ENCODE measurements at places on chromosomes 1 and 21.
A peak's percentile ranks its signal among the peaks of the same experiment; 100 is the strongest.

GRCh38 chr1:154969860-154970452 is 591 bp downstream of the SHC1 start:
- ATAC-seq, result no peak

- no peak for ATAC-seq
Measured at GRCh38 chr21:33789697-33790096, 125.9 kb downstream of the ATP5PO start.

GRCh38 chr21:41318218-41318617 is 1.6 kb downstream of the FAM3B start:
- no peak for ATAC-seq

GRCh38 chr1:61102041-61102440 is 19.7 kb downstream of the NFIA start:
- peak; percentile 26 for ATAC-seq

GRCh38 chr1:162868972-162869371 is 8.0 kb upstream of the CCDC190 start:
- no peak for ATAC-seq

- ATAC-seq, result no peak
Measured at GRCh38 chr1:183986941-183987340, 50.6 kb downstream of the COLGALT2 start.

GRCh38 chr1:214107322-214108096 is 119.7 kb downstream of the PROX1 start:
- no peak for ATAC-seq

DNA sequence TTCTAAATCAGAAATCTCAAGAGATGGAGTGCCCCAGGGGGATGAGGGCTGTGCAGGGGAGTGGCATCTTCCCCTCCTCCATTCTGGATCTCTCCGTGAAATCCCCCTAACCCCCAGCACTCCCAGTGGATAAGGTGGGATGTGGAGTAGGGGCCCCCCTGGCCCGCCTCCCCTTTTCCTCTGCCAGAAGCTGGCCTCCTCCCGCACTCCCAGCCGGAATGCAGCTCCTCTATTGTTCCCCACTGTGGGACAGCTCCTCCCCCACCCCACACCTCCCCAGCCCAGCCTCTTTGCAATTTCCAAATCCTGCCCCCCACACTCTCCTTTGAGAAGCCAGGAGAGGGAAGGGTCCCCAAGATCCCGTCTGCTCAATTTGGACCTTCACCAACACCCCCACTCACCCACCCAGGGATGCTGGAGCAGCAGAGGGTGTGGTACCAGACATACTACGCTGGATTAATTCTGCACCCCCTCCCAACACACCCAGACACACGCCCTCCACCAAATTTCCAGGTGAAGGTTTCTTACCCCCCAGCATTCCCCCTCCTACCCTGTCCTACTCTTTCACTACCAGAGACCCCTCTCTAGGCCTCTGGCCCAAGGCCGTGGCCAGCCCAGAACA is 1.9 kb downstream of the MEX3A start:
- peak; percentile 2 for ATAC-seq

DNA sequence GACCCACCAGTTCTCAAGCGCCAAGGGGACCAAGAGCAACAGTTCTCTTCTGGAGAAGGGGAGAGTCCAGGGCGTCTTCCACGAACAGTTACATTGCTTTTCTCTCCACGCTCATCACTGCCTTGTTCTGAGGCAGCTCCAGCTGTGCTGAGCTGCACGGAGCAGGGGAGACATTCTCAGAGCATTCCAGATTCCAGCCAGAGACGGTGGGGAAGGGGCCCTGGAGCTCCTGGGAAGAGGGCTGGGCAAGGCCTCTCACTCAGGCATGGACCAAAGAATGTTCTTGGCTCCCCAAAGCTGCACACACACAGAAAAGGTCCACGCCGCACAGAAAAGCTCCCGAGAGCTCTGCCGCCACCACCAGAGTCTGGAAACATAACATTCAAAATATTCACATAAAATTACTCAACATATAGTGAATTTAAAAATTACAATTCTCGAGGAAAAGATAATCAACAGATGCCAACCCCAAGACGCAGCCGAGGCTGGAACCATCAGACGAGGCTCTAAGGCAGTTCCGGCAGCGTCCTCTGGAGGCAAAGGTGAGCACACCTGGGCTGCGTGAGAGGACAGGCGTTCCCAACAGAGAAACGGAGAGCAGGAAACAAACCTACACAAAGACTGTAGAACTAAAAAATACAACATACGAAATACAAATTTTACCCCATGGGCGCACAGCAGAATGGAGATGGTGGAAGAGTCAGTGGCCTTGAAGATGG is 40.5 kb downstream of the UBE2G2 start:
- ATAC-seq, result no peak

- ATAC-seq, result no peak
Measured at GRCh38 chr1:6288665-6289064, 27.8 kb upstream of the GPR153 start.

- ATAC-seq, result no peak
Measured at GRCh38 chr1:94543001-94543400, 1.4 kb upstream of the F3 start.

- ATAC-seq, result no peak
Measured at GRCh38 chr1:14339288-14339687, 259.2 kb upstream of the KAZN start.

GRCh38 chr21:16569679-16570078 is 839.9 kb downstream of the USP25 start:
- no peak for ATAC-seq

DNA sequence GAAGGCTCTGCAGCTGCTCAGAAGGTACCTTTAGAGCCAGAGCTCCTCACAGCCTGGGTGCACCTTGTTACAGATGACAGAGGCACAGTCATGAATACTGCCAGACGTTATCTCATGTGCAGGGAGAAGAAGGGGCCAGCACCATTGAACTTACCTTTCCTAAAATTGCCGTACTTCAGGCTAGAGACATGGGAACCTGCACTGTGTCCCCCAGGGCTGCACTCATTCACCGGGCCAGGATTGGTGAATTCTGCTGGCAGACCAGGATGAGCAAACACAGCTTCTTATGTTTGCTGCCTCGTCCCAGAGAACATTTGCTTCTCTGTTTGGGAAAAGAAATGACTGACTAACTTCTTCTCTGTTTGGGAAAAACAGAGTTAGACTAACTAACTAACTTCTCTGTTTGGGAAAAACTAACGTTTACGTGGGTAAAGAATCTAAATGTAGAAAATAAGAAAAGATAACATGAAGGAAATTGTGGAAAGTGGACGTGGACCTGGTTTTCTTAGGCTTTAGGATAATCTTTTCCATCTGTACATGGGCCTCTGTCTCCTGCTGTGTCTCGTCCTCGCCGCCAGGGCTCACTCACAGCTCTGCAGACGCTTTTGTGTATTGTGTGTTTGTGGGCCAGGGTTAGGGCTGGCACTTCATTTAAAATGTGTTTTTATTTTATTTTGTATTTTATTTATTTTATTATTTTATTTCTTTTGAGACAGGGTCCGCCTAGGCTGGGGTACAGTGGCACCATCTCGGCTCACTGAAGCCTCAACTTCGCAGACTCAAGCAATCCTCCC is 9.9 kb downstream of the OBSCN start:
- no peak for ATAC-seq

DNA sequence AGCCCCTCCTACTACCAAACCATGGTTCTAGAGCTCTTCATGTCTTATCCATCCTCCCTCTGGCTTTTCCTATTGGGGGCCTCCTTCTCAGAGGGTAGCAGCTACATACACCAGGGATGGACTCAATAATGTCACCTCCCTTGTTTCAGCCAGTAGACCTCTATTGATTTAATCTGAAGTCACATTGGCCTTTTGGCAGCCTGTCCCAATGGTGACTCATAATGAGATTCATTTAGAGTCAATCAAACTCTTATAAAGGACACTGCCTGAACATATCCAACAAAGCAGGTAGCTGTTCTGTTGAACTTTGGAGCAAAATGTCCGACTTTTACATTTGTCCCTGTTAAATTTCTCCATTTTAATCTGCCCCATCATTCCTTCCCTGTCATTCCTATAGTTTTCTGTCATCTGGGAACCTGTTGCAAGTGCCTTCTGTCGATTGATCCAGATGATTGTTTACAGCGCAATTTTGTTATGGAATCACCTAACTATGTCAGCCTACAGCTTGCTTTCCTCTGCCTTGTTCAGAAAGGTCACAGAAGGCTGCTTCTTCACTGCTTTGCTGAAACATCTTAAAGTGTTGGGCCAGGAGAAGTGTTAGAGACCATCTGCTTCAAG is 105.9 kb downstream of the ETS2 start:
- ATAC-seq, result no peak

- ATAC-seq, result no peak
Measured at GRCh38 chr1:30957560-30958222, 49.1 kb upstream of the SDC3 start.

DNA sequence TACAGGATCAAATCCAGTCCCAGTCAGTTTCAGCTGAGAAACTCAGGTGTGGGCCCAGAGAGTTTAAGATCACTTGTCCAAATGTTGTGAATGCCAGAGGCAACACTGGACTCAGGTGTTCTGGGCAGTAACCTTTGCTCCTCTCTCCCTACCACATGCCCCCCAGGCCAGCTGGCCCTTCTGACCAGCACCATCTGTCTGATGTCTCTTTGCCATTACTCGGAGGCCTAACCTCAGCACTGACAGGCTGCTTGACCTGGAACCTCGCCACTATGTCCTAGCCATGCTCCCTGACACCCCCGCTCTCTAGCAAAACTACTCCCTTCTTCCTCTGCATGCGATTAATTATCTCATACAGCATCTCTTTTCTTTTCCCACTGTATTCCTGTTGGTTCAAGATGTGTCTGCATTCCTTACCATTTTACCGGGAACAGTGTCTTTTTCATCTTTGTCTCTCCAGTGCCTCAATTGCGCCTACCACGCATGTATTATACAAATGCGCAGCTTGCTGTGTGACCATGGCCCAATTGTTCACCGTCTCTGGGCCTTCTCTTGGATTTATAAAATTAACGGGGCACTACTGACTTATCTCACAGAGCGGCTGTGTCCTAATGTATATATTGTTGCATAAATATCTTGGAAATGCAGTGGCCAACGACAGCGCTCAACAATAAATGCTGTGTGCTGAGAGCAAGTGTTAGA is 159.5 kb upstream of the IRF2BP2 start:
- ATAC-seq, result no peak

DNA sequence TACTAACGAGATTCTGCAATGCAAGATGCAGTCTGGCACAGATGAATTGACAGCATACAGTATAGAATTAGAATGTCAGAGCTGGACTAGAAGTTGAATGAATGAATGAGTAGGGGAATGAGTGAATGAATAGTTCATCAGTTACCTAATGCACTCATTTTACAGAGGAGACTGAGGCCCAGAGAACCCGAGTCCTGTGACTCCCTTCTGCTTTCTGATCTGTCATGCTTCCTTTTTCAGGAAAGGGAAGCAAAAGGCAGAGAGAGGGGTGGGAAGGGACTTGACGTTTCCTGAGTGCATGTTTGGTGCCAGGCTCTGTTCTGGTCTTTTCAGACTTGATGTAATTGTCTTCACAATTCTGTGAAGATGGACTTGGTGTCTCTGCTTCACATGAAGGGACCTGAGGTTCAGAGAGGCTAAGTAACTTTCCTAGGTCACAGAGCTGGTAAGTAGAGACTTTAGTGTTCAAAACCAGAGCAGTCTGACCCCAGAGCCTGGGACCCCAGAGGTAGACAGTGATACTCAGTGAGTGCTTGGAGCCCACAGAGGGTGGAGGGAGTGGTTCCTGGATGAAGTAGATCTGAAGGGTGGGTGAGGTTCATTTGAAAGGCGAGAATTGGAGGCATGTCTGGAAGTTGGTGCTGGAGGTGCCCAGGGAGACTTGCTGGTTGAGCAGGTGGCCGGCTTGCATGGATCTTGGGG is 8.0 kb upstream of the MEX3A start:
- peak; percentile 51 for ATAC-seq

DNA sequence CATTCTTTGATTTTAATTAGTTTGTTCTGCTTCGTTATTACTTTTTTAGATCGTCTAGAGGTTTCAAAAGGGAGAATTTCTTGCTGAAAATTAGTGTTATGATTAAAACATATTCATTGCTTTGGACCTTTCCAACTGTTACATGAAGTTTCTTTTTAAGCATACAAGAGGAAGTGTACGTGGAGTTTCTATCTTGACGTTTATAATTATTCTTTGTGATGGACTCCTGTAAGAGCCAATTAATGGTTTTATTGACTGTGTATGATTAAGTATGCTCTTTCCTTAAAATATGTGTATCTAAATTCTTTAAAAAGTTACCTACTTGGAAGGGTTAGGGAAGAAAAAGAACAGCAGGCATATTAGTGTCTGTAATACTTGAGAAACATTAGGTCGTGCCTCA is 37.8 kb downstream of the SPEN start:
- no peak for ATAC-seq

GRCh38 chr21:17071093-17071492 is 441.8 kb upstream of the CXADR start:
- ATAC-seq, result no peak
